CD4-positive, alpha-beta T cell treated with Interleukin-21 for 1 hour (primary cell): ENCODE measurements at places on chromosomes 3 and 15.

DNA sequence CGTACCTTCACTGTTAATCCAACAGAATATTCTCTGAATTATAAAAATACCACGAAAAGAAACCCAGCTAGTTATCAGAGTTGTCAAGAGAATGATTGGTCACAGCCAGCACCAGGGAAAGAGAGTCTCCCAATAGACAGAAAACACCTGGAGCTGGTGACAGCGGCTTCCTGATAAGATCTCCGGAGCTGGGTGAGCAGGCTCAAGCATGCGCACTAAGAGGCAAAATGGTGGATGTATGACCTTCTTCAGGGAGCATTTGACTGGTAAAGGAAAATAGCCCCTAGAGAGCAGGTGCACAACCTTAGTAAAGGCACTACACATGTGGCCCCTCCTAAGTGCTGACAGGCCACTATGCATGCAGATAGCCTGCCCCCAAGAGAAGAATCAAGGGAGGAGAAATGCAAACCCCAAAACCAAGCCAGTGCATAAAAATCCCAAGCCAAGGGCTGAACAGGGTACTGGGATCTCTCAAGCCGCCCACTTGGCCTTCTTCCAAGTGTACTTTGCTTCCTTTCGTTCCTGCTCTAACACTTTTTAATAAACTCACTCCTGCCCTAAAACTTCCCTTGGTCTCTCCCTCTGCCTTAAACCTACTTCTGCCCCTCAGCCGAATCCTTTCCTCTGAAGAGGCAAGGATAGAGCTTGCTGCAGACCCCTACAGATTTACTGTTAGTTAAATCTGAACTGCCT is 93.2 kb downstream of the UACA start:
- DNase-seq: no peak

DNA sequence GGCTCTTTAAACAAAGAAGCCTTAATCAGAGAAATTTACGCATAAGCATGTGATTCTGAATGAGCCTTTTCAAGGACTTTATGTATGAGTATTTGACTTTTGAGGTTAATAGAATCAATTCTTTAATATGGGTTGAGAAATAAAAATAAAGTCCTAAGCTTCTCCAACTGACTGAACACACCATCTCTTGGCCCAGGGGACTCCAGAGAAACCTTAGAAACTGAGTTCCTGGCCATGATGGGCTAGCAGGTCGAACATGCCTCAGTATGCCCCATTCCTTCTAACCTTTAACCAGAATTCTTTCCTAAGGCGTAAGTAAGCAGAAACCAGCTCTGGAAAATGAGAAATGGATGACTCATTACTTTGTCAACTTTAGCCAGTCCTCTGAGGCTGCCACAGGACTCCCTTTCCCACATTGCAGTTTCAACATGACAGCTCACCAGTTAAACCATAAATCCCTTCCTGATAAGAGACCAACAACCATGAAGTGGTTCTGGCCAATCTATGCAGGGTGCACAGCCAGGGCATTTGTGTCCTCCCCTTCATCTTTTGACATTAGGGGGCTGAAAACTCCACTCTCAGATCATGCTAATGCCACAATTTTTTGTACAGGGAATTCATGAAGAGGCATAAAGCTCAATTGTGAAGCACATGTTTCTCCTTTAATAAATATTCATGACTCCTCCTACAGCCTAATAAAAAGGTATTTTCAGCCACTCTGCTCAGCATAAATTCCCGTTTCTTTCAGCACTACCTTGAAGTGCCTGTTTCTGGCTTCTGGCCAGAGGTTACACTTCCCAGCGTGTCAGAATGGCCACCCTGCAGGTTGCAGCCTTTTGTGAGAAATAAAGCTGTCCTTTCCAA is 33.3 kb downstream of the TM4SF18 start:
- DNase-seq: no peak

GRCh38 chr15:68512052-68512451 is 66.7 kb upstream of the CORO2B start:
- no peak for DNase-seq

DNA sequence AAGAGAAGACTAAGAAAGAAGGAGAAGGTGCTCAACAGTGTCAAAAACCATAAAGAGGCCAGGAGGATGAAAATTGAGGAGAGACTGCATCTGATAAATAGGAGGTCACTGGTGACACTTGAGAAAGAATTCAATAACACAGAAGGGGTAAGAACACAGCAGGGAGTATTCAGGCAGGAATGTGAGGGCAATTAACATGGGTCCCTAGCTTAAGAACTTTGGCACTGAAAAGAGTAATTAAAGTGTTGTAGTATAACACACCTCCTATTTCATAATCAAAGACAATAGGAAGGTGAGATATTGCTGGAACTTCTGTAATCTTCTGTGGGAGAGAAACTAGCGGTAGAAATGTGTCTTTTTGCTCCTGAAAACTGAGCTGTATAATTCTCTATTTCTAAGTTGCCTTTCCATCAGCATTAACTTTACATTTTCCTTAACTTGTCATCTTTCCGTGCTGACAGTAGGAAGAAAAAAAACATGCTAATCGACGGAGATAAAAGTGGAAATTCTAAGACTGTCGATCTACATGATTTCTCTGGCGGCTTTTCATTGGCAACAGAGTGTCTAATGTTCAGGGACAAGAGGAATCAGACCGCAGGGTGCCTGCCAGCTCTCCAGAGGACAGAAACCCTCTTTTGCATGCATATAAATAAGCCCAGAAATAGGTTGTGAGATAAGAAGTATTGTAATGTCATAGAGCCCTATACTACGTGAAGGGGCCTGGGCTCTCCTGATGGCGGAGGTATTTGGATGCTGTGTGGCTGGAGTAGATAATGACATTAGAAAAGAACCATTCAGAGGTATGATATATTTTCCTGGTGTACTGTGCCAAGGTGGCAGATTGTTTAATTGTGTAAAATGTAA is 147.9 kb upstream of the GAP43 start:
- DNase-seq: no peak

- no peak for DNase-seq
These were observed 400.7 kb downstream of the ROBO1 start for GRCh38 chr3:79367066-79367465.

DNA sequence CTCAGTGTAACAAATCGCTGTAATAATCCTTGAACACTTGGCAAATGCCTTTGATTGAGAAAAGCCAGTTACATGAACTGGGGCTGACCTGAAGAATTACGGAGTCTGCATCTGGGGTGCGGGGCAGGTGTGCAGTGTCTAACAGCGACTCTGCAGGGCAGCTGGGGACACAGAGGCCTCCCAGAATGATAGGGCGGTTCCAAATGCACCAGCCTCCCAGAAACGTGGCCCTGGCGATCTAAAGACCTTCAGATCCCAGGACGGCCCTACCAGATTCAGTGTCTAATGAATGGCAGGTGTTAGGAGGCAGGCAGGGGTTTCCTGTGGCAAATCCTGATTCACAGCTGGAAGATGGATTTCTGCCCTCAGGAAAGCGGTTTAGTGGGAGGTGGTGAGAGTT is 100.5 kb upstream of the RGMA start:
- no peak for DNase-seq

- no peak for DNase-seq
These were observed 104.3 kb downstream of the MCTP2 start for GRCh38 chr15:94335616-94336015.

DNA sequence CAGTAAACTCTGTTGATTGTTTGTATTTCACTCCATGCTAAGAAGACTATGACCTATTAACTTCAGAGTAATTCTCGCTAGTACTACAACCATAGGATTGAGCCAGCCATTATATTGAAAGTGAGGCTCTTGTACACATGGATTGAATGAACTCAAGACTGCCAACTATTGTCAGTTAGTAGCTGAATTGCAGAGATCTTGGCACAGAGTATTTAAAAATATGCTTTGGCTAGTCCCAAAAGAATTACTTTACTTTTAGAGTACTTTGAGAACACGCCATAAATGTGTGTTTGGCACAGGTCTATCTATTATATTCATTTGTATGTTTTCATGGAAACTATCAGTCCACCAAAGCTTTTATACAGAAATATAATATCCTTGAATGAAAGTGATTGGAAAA is 226.7 kb upstream of the DCBLD2 start:
- DNase-seq: no peak

DNA sequence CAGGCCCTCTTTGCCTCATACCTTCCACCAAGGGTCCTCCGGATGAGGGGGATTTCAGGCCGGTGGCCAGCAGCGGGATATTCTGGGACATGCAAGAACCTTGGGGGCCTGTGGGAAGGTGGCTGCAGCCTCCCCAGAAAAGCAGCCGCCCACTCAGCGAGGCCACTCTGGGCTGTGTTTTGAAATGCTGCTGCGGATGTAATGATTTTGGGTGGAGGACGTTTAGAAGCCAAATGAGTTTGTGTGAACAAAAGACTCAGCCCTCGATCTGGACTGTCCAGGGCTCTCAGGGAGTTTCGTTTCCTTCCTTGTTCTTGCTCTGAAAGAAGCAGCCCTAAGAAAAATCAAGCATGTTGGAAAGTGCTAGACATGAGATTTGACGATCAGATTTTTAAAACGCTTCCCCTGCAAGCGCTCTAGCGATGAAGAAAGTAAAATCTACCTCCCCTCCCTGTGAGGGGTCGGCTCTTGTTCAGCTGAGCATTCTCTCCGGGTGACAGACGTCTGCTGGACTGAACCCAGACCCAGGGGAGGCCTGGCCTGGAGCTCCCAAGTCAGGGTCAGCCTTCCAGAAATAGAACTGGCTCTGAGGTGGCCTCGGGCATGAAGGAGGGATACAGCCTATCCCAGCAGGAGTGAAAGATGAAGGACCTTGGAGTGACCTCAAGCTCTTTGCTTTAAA is 12.9 kb downstream of the HEG1 start:
- DNase-seq: no peak

GRCh38 chr3:21913791-21914190 is 162.8 kb upstream of the ZNF385D start:
- no peak for DNase-seq

DNA sequence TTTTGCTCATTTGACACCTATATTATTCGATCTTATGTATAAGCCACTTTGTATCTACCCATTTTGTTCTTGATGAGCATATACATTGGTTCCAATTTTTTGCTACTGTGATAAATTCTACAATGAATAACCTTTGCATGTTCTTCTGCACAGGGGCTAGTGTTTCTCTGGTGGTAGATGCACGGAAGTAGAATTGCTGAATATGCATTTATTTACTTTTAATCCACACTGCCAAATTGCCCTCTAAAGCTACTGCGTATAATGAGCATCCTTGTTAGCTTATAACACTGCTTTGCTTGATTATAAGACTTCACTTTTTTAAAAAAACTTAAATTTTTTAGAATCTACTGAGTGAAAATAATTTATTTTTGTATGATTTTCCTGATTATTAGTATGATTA is 84.2 kb upstream of the PIAS1 start:
- DNase-seq: no peak

- DNase-seq: no peak
These were observed 174.3 kb downstream of the SMAD6 start for GRCh38 chr15:66876421-66876730.

- DNase-seq: no peak
These were observed 44.6 kb upstream of the PGPEP1L start for GRCh38 chr15:99052205-99052604.

DNA sequence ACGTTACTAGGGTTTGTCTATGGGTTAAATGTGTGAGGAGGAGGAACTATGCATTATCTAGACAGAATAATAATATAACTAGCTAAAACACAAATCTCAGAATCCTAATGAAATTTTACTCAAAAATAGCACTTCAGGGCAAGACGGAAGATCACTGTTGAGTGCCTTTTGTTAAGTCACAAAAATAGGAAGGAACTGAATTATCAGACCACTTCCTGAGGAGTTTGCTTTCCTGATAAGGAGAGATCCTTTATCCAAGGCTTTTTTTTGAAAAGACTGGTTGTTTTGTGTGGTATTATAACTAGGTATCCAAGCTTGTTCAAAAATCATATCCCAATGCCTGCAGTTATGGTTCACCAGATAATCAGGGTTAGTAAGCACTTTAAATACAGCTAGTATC is 34.6 kb downstream of the NR2E3 start:
- no peak for DNase-seq
